ENCODE measurements at places on chromosomes 12 and 14.

DNA sequence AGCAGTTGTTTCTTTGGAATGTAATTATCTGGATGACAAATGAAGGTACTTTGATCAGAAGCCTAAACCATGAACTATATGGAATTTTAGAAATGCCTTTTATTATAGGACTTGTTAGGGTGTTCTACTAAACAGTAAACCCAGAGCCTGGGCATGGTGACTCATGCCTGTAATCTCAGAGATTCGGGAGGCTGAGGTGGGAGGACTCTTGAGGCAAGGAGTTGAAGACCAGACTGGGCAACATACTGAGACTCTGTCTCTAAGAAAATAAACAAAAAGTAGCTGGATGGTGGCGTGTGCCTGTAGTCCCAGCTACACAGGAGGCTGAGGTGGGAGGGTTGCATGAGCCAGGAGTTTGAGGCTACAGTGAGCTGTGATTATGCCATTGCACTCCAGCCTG, 23.9 kb downstream of the PALS1 start:
- no peak for DNase-seq

- DNase-seq, result no peak
Measured at GRCh38 chr14:77275041-77275580, 4.1 kb upstream of the NGB start.

DNA sequence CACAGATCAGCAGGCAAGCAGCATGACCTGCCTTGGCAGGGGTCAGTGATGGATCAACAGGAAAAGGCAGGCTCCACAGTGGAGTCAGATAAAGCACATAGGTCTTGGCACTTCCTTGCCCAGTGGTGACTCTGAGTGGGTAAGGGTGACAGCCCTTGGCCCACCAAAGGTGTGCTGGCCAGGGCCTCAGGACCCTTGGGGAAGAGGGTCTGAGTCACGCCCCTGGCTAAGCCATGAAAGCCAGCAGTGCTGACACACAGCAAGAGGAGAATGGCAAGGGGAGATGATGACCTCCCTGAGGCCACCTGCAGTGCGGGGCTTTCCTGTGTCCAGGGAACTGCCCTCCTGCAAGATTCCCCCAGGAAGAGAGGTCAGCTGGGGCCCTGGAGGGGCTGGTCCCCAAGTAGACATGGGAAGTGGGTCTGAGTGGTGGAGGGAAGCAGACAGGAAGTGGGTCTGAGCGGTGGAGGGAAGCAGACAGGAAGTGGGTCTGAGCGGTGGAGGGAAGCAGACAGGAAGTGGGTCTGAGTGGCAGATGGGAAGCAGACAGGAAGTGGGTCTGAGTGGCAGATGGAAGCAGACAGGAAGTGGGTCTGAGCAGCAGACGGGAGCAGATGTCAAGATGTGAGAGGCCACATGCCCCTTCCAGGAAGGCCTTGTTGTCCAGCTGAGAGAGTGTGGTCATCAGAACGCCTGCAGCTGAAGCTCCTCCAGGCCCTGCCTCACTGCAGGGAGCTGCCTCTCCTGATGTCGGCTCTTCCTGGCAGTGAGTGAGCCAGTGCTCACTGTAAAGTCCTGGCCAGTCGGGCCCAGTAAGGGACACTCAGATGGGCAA, 34.8 kb downstream of the DIO3 start:
- no peak for DNase-seq

DNA sequence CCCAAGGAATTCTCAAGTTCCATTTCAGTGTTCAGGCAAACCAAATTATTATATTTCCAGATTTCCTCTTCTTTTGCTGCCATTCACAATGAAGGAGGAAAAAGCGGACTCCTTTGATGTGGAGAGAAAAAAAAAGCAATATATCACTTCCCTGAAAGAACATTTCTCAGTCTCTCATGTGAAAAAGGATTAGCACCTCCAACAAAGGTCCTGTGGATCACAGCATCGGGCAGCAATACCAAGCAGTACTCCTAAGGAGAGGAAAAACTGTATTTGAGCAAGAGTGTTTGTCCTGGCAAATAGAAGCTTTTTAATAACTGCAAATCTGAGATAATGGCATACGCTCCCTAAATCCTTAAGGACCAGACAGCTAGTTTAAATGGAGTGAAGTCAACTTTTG, 93.9 kb upstream of the RFX4 start:
- DNase-seq, result no peak

- no peak for DNase-seq
Measured at GRCh38 chr12:26247873-26248272, 52.5 kb downstream of the SSPN start.

GRCh38 chr12:6207259-6207925, 7.2 kb downstream of the CD9 start:
- no peak for DNase-seq

DNA sequence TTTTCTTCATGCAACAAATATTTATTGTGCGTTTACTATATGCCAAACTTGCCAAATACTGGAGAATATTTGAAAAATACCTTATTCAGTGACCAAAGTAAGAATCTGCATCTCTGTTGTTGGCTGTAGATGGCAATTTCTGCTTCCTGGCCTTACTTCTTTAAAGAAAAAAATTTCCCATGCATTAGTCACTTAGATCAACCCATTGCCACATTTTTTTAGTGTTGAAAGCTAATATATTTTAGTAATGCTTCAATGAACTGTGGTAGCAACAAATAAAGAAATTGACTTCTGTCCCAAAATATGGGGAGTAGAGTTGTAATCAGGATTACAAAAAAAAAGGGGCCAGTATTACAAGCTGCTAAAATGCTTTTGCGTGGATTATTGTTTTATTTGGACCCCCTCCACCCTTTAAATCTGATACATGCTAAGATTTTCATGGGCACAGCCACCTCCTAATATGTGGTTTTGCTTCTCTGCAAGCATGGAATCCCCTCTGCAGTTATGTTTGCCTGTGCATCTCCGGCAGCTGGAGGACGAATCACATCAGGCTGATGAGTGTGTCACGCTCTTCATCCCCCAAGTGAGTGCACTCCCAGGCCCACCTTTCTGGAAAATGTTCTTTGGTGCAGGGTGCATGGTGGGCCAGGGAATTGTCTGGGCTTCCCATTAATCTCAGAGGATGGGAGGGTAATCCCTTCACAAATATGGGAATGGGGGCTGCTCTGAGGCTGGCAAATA, 38.1 kb upstream of the PTCSC3 start:
- DNase-seq, result no peak

DNA sequence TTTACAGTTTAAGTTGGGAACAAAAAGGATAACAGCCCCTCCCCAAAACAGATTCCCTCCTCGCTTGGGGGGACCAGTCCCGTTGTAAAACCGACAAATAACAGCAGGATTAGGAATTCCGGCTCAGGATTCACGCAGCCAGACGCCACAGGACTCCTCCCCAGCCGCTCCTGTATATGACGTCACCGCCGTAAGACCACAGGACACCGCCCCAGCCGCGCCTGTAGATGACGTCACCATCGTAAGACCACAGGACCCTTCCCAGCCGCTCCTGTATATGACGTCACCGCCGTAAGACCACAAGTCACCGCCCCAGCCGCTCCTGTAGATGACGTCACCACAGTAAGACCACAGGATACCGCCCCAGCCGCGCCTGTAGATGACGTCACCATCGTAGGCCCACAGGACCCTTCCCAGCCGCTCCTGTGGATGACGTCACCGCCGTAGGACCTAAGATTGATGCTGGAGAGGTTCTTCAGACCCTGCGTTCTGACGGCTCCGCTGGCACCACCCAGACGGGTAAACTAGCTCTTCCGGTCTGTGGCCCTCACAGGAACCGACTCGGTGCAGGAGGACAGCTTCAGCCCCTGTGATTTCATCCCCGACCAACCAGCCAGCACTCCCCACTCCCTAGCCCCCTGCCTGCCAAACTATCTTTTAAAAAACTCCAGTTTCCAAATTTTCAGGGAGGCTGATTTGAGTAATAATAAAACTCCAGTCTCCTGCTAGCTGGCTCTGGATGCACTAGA, 43.9 kb upstream of the FBRSL1 start:
- no peak for DNase-seq

GRCh38 chr14:101402936-101403660, 158.2 kb upstream of the DIO3 start:
- DNase-seq, result no peak

DNA sequence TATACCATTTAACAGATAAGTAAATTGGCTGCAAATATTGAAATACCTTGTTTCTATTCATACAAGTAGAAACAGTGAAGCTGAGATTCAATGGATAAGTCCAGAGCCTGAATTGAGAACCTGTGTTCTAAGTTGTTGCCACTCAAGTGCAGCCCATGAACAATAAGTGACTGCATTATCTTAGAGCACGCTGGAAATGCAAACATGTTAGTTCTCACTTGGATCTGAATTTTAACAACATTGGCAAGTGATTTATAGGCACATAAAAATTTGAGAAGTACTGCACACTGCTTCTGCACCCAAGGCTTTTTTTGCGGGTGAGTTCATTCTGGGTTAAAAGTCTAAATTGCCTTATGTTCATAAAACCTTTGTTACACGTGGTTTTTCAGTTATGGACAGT, 484.3 kb downstream of the NAV3 start:
- DNase-seq, result no peak

DNA sequence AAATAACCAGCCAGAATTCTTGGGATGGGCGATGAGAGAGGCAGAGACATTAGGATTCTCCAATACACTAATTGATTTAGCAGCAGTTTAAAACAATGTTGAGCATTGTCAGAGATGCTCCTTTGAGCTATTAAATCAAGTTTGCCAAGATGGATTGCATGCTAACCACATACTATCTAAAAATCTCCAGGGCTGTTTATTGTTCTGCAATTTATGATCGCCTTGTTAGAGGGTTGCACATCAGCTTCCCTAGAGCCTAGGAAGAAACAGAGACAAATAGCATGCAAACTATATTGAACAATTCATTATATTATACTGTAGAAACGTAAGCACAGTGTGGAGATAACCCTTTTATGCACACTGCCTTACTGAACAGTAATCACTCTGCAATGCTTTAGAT, 599.9 kb downstream of the SOX5 start:
- DNase-seq, result no peak

DNA sequence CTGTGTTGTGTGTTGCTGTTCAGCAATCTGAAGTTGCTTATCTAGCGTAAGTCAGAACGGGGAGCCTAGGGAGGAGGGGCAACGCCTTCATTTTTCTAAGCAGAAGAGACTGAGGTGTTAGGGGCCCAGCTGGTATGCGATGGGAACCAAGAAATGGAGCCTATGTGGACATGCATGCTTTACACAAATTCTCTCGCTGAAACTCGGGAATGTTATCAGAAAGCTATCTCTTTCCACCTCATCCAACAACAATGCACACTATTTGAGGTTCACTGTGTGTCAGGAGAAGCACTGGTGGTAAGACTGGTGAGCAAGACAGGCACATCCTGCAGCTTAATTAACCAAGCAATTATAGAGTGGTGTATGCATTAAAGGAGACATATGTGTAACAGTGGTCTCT, 89.7 kb downstream of the NRXN3 start:
- no peak for DNase-seq

GRCh38 chr14:92385561-92385960, 62.6 kb downstream of the SLC24A4 start:
- no peak for DNase-seq

Measured in heart right ventricle (tissue), 16 donors.